ENCODE measurements at places on chromosomes 12 and 14. TPM values are rescaled to one million over a fixed set of nuclear protein-coding genes. Genes with fewer than 3 reads are reported as not detected.

- DNase-seq = no peak
Measured at GRCh38 chr14:100022772-100023451, 42.3 kb upstream of the EVL start.

NR4A1 gene
- total RNA-seq = 190 TPM

DNA sequence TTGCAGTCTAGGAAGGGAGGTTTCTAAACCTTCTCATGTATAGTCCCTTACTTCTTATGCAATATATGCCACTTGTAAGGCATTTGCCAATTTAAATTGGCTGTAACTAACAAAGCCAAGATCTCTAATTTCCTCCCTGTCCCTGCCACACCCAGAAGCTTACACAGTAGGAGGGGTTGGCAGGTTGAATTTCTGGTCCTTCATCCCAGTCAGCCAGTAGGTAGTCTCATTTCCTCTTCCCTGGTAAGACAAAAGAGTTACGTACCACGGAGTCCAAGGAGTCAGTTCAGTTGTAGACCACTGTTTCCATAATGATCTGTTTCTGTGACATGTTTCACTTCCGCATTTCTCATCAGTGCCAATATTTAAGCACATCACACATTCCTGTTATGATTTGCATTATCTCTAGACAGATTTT lies 47.0 kb upstream of the PLBD1 start:
- no peak for DNase-seq

DNA sequence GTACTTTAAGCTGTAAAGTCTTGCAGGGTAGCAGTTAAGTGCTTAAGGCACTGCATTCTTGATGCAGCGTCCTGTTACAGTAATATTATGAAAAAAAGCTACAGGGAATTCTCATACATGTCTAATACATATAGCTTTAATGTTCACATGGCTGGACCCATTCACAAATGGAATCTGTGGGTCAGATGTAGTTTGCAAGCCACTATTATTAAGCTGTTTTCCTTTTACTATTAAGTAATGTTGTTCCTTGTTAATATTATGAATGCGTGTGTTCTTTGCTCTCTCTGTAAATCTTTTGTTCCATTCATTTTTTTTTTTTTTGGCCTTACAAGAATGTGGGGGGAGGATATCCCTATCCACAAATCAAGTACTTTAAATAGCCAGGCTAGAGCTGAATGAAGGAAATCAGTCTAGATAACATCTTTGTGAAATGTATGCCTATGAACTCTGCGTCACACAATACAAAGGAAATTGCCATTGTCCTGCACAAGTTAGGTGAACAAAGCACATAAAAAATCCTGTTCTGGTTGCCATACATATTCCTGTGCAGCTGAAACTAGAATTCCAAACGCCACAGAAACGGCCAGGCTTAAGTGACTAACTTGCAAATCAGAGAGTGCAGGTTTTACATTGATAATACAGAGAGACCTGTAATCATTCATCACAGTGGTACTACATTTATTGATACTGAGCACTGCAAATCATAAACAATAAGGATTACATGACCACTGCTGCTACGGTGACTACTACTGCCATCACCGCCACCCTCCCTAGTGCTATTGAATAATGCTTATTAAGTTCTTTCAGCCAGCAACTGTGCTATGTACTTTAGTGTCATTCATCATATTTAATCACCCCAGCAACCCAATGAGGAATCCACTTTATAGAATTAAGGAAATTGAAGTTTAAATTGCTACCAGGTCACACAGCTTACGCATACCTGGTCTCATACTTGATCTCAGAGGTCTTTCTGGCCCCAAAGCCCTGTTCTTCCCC lies 111.9 kb downstream of the HMGA2 start:
- no peak for DNase-seq

DNA sequence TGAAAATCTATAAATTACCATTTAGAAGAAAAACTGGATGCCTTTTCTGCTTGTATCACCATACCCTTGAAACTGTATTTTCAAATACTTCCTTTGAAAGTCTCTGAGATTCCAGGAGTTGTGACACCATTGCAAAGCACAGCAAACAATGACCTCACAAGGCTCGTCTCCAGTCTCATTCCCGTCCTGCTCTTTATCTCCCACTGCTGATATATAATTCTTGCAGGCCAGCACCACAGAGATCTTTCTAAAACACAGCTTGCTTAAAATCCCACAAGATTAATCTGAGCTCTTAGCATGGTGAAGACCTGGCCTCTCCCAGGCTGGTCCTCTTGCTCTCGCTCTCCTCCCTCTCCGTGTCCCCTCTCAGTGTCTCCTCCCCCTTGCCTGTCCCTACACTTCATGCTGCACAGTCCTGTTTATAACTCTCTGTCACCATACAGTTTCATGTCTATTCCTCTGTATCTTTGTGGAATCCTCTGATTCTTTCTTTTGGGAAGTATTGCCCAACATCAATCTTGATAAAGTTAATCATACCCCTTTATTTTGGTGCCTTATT lies 51.8 kb downstream of the ZFYVE21 start:
- no peak for DNase-seq

RDH12 gene
- total RNA-seq = not detected

DNA sequence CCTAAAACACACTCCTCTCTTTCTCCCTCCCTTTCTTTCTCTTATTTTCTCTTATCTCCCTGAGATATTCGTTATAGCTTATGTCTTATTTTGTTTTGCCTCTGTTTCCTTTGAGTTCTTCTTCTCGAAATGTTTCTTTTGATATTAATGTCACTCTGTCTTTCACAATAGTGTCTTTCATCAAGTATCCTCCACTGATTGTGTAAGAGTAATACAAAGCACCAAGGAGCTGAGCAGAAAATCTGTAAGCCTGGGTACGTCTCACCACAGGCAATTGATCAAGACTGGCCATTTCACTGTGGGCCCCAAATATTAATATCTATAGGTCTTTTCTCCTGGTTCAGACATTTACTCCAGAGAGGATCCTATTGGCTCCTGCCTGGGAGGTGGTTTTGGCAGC lies 4.8 kb upstream of the LYZ start:
- DNase-seq = no peak

DNA sequence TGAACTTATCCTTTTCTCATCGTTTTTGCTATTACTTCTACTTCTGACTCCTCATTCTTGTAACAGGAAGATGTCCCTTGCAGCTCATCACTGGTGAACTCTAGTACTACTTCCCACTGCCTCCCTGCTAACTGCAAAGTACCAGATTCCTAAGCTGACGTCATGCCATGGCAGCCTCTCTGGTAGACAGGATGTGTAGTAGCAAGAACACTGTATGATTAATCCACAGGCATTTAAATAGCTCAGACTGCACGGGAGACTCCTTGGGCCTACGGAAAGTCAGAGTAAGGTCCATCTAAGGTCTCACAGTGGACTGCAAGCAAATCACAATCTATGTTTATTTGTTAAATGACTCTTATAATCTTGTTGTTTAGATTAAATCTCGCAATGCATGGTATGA lies 43.5 kb downstream of the DNAI7 start:
- peak; percentile 51 for DNase-seq

NYNRIN gene
- total RNA-seq = 5.3 TPM
